Epithelial cell of esophagus (primary cell): ENCODE measurements at places on chromosomes 7 and 10.

DNA sequence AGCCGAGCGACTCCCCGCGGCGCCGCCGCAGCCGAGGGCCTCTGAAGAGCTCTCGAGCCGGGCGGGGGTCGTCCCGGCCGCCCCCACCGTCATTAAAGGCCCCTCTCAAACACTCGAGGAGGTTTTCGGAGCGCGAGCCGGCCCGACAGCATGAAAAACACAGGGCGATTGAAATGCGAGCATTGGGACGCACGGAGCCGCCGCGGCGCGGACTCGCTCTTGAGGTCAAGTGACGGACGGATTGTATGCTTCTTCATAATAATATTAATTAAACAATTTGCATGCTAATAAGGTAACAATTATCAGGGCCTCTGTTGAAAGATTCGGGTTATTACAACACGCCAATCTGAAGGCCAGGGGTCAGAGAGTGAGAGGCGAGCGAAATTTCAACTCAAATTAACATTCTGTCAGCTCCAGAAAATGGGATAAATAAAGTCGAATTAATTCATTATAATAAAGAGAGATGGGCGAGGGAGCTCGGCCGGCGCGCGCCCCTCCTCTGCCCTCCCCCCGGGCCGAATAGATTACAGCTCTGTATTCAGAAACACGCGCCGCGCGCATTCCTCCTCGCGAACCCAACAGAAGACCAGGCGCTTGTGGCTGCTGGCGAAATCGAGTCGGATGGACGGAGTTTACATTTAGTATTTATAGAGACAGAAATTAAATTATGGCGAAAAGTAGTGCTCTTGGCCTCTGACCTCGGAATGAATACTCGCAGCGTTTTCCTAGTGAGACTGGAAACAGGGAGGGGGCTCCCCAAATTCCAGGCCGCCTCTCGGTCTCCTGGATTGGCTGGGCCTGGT is 2.1 kb upstream of the UNCX start:
- no peak for DNase-seq

- peak; percentile 92 for DNase-seq
Observed at GRCh38 chr10:77586719-77587415, 50.7 kb downstream of the KCNMA1 start.

DNA sequence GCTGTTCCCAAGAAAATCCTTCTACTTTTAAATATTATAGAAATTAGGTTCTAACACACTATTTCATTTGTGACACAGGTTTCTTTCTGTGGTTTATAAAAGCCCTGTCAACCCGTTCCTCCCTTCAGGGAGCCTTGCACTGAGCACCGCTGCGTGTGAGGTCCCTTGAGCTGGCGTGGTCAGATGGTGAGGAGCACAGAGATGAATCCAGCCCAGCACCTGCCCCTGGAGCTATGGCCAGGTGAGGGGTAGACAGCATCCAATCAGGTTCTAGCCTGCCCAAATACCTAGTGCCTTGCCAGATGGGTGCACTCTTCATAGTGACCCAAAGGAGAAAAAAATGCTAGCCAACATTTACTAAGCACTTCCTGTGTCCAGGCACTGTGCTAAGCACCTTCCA is 15.7 kb downstream of the ZCCHC24 start:
- no peak for DNase-seq

GRCh38 chr10:6279540-6280267 is 77.0 kb downstream of the PFKFB3 start:
- peak; percentile 56 for DNase-seq

- DNase-seq = no peak
Observed at GRCh38 chr7:13091974-13092707, 404.7 kb downstream of the ARL4A start.
